ENCODE measurements at places on chromosomes 7 and 10. TPM values are rescaled to one million over a fixed set of nuclear protein-coding genes. Genes with fewer than 3 reads are reported as not detected.
A peak's percentile ranks its signal among the peaks of the same experiment; 100 is the strongest.

GRCh38 chr10:86091216-86091615 lies 275.4 kb downstream of the GRID1 start:
- no peak overlapping the region for H3K27ac ChIP-seq
- peaks cover 10% of the 10 kb centered on the region for H3K27me3 ChIP-seq
- no peak overlapping the region for H3K4me3 ChIP-seq
- H3K36me3 ChIP-seq = no peaks in the 10 kb centered on the region

GRCh38 chr10:51846856-51847506 lies 147.6 kb upstream of the CSTF2T start:
- no peaks in the 10 kb centered on the region for H3K4me1 ChIP-seq
- H3K4me3 ChIP-seq = no peak overlapping the region
- peaks cover 7% of the 10 kb centered on the region for H3K27me3 ChIP-seq
- H3K27ac ChIP-seq = no peak overlapping the region

- H3K27ac ChIP-seq = no peak overlapping the region
- no peak for DNase-seq
- peaks cover 8% of the 10 kb centered on the region for H3K4me1 ChIP-seq
- H3K27me3 ChIP-seq = no peaks in the 10 kb centered on the region
- no peak overlapping the region for H3K4me3 ChIP-seq
Observed at GRCh38 chr7:112485766-112486165, 5.0 kb downstream of the LSMEM1 start.

DNA sequence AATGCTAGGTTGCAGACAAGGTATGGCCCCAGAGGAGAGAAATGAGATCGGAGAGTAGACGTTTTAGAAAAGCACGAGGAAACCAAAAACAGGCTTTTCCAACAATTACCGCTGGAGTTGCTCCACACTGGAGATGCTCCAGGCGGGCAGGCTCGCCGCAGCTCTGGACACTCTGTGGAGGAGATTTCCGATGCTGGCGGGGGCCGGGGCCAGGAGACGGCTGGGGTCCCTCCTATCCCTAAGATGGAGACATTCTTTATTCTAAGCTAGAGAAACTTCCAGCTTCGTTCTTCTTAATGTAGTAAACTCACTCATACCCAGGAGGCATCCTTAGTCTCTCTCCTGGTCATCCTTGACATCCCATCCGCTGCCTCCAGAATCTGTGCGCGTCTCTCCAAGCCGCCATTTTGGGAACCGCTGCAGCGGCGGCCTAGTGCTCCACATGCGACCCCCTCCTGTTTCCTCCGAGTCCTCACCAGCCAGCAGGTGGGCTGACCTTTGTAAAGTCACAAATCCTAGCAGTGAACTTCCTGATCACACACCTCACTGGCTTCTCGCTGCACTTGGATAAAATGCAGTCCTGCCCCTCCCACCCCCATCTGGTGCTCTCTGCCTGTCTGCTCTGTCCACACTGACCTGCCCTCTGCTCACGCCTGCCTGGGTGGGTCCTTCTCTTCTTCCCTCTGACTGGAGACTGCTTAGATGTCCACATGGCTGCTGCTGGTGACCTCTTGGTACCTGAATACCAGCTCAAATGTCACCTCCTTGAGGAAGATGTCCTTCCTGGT lies 11.9 kb downstream of the PYROXD2 start:
- peak overlapping the region; percentile 69 for H3K27ac ChIP-seq
- H3K4me3 ChIP-seq = no peak overlapping the region
- H3K4me1 ChIP-seq = peaks cover 17% of the 10 kb centered on the region
- no peak for DNase-seq
- H3K27me3 ChIP-seq = no peaks in the 10 kb centered on the region

Gene SPDYE1
- total RNA-seq = not detected

Gene VAX1
- total RNA-seq = not detected

DNA sequence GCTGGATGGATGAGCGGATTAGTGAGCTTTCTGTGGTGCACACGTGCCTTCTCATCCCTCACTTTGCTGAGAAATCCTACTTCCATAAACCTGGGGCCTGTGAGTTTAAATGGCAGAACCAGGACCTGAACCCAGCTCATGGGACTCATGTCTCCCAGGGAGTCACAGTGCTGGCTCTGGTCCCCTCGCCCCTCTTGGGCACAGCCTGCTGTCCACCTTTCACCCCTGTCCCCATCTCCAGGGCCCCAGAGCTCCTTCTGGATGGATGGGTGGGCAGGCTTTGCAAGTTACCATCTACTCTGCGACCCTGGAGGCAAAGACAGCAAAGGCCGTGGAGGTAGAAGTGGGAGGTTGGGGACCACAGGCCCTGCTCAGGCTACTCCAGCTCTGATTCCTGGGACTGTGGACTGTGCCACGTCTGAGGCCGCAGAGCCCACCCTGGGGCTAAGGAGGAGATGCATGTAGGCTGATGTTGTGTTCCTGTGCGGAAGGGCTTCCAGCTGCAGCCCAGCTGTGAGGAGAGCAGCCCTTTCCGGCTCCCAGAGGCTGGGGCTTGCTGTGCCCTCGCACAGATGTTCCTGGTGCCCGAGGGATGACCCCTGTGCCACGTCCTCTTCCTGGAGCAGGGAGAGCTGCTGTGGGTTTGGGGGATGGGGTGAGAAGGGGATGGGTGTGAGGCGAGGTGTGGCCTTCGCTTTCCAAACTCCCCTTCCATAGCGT lies 40.3 kb downstream of the PRF1 start:
- DNase-seq = no peak
- peaks cover 17% of the 10 kb centered on the region for H3K4me1 ChIP-seq
- no peaks in the 10 kb centered on the region for H3K36me3 ChIP-seq
- H3K27ac ChIP-seq = no peak overlapping the region
- peaks cover 11% of the 10 kb centered on the region for H3K27me3 ChIP-seq
- no peak overlapping the region for H3K4me3 ChIP-seq

Data from activated T-helper 2 cell treated with anti-CD3 and anti-CD28 coated beads, Interferon-gamma antibody, Interleukin-2, Interleukin-4, amounts not matched to agents 10 μg/mL and 5 μg/mL and 100 μg/mL, durations not matched to agents 14 hours and 24 hours and 36 hours (primary cell).